ENCODE measurements at places on chromosomes 4 and X. TPM values are rescaled to one million over a fixed set of nuclear protein-coding genes. Genes with fewer than 3 reads are reported as not detected.

DNA sequence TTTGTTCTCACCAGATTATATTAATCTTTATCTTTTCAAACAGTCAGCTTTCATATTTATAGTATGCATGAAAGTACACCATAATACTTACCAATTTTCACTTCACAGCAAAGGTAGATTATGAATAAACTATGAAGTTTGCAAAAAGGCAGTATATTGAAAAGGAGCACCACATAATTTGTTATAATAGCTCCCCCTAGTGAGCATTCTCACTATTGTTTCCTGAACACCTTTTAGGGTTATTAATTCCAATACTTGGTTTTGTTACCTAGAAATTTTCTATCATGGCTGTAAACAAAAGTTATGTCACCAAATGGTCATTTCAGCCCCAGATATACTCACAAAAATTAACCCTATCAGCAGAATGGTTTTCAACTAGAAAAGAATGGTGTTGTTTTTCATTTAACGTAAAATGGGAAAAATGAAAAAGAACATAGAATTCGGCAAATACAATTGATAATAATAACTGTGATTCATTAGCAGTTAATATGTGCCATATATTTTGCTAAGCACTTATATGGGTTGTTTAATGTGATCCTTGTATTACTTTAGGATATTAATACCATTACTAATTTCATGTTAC is 30.2 kb upstream of the NKX6-1 start:
- no peak for DNase-seq

GRCh38 chr4:8585186-8585585 is 5.0 kb downstream of the GPR78 start:
- DNase-seq, result no peak

GRCh38 chrX:108347800-108348199 is 90.4 kb downstream of the COL4A6 start:
- DNase-seq, result no peak

- DNase-seq, result no peak
These were observed 31.4 kb upstream of the SLC25A31 start for GRCh38 chr4:127698789-127699200.

DNA sequence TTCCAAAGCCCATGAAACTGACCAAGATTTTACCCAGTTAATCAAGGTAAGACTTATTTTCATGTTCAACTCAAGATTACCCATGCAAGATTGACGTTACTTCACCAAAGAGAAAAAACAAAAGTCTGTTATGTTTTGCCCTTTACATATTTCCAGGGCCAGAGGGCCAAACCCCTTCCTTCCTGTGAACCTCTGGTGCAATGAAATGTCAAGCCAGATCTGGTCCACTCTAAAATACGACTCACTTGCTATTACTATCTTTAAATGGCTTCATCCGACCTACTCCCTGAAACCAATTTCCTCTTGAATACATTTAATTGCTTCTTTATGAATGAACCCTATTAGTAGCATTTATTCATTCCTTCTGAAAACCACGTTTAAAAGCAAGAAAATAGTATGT is 33.0 kb downstream of the TSPAN5 start:
- no peak for DNase-seq

DNA sequence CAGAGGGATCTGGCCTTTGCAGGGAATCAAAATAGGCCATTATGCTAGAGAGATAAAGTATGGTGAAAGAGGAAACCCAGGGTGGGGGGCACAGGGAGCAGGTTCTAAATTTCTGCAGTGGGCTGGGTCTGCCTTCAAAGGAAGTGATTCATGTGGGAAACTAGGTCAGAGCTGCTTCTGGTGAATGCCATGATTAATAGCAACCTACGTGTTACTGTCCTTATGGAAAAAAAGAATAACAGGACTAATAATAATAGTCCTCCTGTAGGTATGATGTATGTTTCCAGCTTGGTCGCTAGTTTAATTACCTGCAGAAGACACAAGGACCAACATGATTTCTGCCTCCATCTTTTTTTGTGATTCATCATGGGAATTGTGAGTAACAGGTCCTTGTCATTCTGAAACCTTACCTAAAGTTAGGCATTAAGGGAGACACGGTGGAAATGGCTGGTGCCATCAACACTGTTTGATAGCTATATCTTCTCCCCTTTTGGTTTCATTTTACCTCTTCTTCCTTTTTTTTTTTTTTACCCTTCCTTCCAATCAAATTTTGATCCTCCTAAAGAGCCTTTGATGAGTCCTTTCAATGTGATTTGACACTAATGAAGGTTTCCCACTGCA is 180.4 kb downstream of the CPEB2 start:
- DNase-seq, result no peak

DNA sequence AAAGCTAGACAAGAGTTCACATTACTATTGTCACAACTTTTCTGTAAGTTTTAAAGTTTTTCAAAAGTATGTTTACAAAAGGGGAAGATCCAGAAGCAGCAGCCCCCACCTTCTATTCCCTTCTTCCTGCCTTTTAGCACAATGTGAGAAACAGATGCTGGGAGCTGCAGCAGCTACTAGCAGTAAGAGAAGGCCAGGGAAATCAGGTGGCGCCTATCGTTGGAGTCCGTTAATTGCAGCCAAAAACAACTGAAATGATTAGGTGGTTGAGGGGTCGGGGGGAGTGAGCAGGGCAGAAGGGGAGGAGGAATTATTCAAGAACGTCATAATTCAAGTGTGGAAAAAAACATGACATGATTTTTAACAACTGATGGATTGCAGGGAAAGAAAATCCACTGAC is 27.4 kb downstream of the FRYL start:
- no peak for DNase-seq

- no peak for DNase-seq
These were observed 79.5 kb downstream of the PRKG2 start for GRCh38 chr4:81135501-81135900.

GRCh38 chrX:42097486-42097885 is 174.1 kb upstream of the CASK start:
- DNase-seq, result no peak

GRCh38 chrX:130147631-130148030 is 18.0 kb downstream of the AIFM1 start:
- DNase-seq, result no peak

GRCh38 chr4:113768952-113769351 is 7.4 kb upstream of the CAMK2D start:
- no peak for DNase-seq

- DNase-seq, result no peak
These were observed 4.5 kb upstream of the TNIP3 start for GRCh38 chr4:121168446-121169281.

GRCh38 chr4:43732829-43733426 is 715.7 kb downstream of the KCTD8 start:
- DNase-seq, result no peak

DNA sequence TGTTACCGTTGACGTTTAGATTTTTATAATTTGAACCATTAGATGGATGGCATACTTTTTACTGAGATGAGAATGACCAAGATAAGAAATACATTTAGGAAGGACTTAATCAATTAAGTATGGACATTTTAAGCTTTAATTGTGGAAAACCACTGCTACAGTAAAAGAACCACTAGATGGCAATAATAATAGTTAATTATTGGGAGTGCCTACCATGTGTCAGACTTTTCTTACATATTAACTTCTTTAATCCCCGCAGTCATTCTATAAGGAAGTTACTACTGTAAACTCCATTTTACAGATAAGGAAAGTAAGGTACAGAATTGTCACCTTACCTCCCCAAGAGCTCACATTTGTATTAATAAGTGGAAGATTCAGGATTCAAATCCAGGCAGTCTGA is 48.5 kb upstream of the MYOZ2 start:
- DNase-seq, result no peak

DNA sequence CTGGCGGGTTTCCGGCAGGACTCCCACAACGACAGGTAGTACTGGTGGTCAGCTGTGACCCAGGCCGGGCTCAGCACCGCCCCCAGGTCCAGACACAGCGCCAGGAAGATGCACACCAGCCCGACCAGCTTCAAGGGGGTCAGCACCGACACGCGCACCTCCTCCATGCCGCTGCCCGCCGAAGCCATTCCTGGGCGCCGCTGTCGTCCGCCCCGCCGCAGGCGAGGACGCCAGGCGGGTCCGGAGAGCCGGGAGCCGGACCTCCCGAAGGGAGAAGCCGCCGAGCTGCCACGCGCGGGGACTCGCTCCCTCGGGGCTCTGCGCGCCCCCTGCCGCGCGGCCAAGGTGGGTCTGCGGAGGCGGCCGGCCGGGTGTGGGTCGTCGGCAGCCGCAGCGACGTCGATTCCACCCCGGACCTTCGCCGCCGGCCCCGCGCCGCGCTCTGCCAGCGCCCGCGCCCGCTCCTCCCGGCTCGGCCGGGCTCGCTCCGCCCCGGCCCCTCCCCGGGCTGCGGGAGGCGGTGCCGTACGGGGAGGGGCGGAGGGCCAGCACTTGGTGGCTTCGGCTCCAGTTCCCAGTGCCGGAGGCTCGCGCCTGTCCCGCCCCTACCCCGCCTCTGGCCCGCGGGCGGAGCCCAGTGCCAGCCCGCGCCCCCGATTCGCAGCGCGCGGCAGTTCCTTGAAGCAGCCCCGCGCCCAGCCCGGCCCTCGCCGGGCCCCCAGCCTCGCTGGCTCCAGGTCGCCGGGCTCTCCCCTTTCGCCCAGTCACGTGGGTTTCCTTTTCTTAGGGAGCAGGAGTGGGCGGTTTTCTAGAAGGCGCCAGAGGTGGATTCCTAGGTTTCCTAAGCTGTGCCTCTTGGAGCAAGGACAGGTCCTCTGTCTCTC is at the start of gene TMEM47:
Gene TMEM47 (minus strand): TSS at position 444 of the 884 bp plus-strand sequence. CDS start 256 bp downstream, at position 188.
- DNase-seq, result no peak

DNA sequence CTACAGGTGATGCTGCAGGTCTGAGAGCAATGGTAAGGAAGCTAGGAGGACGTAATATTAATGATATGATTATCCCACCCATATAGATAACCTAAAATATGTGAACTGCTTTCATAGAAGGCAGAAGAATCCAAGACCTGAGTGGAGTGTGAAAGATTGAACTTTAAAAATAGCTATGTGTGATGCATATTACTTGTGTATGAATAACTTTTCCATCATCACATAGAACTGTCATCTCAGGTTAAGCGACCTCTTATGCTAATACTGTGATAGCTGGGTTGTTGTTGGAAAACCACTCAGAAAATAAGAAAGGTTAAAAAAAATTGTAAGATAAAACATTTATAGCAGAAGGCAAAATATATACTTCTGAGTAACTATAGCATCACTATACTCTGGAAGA is 90.3 kb downstream of the SLC4A4 start:
- no peak for DNase-seq

DNA sequence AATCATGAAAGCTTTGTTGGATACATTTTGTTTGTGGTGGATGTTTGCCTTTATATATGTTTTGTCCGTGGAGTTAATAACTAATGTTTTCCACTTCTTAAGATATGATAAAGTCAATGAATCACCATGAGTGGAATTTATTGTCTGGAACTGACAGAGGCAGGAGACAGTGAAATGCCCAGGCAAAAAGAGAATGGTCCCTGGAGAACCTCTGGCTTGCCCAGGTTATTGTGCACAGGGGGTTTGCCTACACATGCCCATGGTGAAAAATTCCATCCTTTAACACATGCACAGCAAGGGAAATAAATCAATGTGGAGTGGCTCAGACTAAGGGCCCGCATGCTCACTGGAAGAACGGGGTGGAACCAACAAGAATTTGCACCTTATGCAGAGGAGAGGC is 964.3 kb upstream of the GRIA3 start:
- DNase-seq, result no peak

GRCh38 chr4:93334003-93334402 is 494.6 kb upstream of the ATOH1 start:
- DNase-seq, result no peak

DNA sequence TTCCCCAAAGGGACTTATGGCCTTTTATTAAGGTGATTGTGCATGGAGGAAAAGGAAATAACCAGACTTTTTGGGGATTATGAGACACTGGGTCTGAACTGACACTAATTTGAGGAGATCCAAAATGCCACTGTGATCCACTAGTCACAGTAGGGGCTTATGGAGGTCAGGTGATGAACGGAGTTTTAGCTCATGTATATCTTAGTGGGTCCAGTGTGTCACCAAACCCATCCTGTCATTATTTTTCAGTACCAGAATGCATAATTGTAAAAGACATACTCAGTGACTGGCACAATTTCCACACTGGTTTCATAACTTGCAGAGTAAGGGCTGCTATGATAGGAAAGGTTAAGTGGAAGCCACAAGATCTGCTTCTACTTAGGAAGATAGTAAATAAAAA is 131.3 kb downstream of the RTL3 start:
- DNase-seq, result no peak

- DNase-seq, result no peak
These were observed 207.1 kb downstream of the ZNF330 start for GRCh38 chr4:141427726-141428296.

DNA sequence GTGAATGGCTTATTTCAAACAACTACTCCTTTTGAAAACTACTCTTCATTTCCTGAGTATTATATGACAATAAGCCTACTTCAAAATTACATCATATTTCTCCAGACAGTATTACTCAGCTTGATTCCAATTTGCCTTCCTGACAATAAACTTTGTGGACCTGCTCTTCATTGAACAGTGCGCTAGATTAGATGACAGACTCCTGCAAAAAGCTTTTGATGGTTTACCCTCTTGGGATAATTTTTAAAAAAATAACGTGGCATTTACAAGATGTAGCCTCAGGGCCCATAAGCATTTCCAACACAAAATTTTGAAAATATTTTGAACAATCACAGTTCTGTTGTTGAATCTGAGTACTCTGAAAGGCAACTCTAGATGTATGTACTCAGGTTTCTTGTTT is 25.9 kb downstream of the MGAT4D start:
- no peak for DNase-seq

Gene CNKSR2
- 9.0 TPM for total RNA-seq

Gene GAGE2A
- not detected for total RNA-seq

Gene STAP1
- 28.4 TPM for total RNA-seq

Gene CLDN22
- total RNA-seq, result not detected

Gene KCND1
- 5.6 TPM for total RNA-seq

Gene FAM193A
- total RNA-seq, result 37.0 TPM

Gene LRAT
- total RNA-seq, result not detected

Gene JAKMIP1
- total RNA-seq, result 5.3 TPM

Gene PPARGC1A
- total RNA-seq, result not detected

Gene STK26
- 54.0 TPM for total RNA-seq

Gene TMEM129
- total RNA-seq, result 27.5 TPM

Gene ATG4A
- total RNA-seq, result 10.9 TPM

Data from activated naive CD8-positive, alpha-beta T cell treated with anti-CD3 and anti-CD28 coated beads, Interleukin-2, amount 10 ng/mL, durations not matched to agents 7 days and 5 days (primary cell).